ENCODE measurements at places on chromosomes 16 and 17. TPM values are rescaled to one million over a fixed set of nuclear protein-coding genes. Genes with fewer than 3 reads are reported as not detected.

VASN gene
- 5.1 TPM for total RNA-seq

CD79B gene
- not detected for total RNA-seq

TP53TG3 gene
- total RNA-seq: not detected

TMEM92 gene
- 1.4 TPM for total RNA-seq

SLC38A8 gene
- total RNA-seq: not detected

FOXL1 gene
- 11.3 TPM for total RNA-seq

FBXW10B gene
- total RNA-seq: 3.2 TPM

CFAP97D1 gene
- 0.09 TPM for total RNA-seq

IST1 gene
- 138 TPM for total RNA-seq

KCNH6 gene
- total RNA-seq: not detected

TPSD1 gene
- not detected for total RNA-seq

KRTAP1-5 gene
- total RNA-seq: not detected

EVI2A gene
- total RNA-seq: not detected

DNAH3 gene
- total RNA-seq: 0.14 TPM

MT4 gene
- total RNA-seq: not detected

FZD2 gene
- 1.7 TPM for total RNA-seq

TSNAXIP1 gene
- 0.45 TPM for total RNA-seq

ATP1B2 gene
- total RNA-seq: not detected

Data from NCI-H460 (cell line).